ENCODE measurements at places on chromosomes 7 and 10. TPM values are rescaled to one million over a fixed set of nuclear protein-coding genes. Genes with fewer than 3 reads are reported as not detected.

The LYZL1 gene
- not detected for total RNA-seq

The OR2A12 gene
- total RNA-seq: not detected

The EBF3 gene
- 0.31 TPM for total RNA-seq

The TMEM225B gene
- total RNA-seq: not detected

The PNLIPRP2 gene
- not detected for total RNA-seq

The CADPS2 gene
- total RNA-seq: 10.0 TPM

The AZGP1 gene
- not detected for total RNA-seq

The PVRIG gene
- total RNA-seq: not detected

The LIPM gene
- not detected for total RNA-seq

The VGF gene
- 9.4 TPM for total RNA-seq

The STK31 gene
- 6.6 TPM for total RNA-seq

The HOXA10 gene
- not detected for total RNA-seq

The RTKN2 gene
- total RNA-seq: 9.7 TPM

The OR2F1 gene
- not detected for total RNA-seq

The UCN3 gene
- total RNA-seq: not detected

The LIPJ gene
- total RNA-seq: 3.8 TPM

The LGI1 gene
- total RNA-seq: 60.7 TPM

The CLRN3 gene
- total RNA-seq: not detected

The OPN1SW gene
- total RNA-seq: not detected

The PPP1R3A gene
- total RNA-seq: not detected

The WDR86 gene
- 121 TPM for total RNA-seq

The WNT2 gene
- 0.31 TPM for total RNA-seq

The SPDYE8 gene
- not detected for total RNA-seq

The FAM25A gene
- total RNA-seq: not detected

The SYCE1 gene
- total RNA-seq: 2.2 TPM

The PRSS37 gene
- total RNA-seq: not detected

The PDE1C gene
- total RNA-seq: 39.1 TPM

The TAS2R41 gene
- total RNA-seq: not detected

The FGL2 gene
- total RNA-seq: 0.63 TPM

The ATP6V0A4 gene
- total RNA-seq: 0.94 TPM

The CCL24 gene
- total RNA-seq: not detected

The PITX3 gene
- total RNA-seq: not detected

The FANK1 gene
- total RNA-seq: 2.2 TPM

The COL1A2 gene
- total RNA-seq: 37.6 TPM

The SPACDR gene
- total RNA-seq: not detected

The FLNC gene
- total RNA-seq: 4.1 TPM

The KLF14 gene
- total RNA-seq: not detected

The GDF2 gene
- total RNA-seq: not detected

The ACTL6B gene
- total RNA-seq: 107 TPM

The ADRA2A gene
- 34.7 TPM for total RNA-seq

The DNMBP gene
- 5.6 TPM for total RNA-seq

The MLXIPL gene
- total RNA-seq: under 0.01 TPM

Measured in parietal lobe (tissue), 2 donors.